ENCODE measurements at places on chromosomes 5 and 9.

DNA sequence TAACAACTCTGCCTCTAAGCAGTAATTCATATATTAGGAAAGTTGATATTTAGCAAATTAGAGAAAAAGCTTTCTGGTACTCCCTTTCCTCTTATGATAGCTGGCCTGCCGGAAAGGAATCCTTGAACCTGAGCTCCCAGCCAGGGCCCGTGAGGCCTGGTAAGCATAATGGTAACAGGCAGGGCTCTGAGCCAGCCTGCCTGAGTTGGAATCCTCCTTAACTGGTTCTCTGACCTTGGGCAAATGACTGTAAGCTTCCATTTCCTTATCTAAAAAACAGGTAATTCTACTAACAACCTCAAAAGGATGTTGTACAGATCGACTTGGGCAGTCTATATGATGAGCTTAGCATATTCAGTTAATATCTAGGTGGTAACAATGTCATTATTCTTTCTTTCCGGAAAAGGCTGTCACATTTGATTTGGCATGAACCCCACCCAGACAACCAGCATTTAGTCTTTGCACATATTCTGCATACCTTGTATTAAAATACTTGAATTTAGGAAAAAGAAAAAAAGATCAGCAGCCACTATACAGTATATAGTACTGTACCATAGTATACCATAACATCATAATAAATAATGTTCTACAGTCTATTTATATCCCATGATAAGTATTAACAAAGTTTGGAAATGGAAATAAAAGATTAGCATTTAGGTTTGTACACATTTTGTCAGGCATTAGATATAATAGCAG lies 55.7 kb upstream of the MAP3K1 start:
- DNase-seq, result no peak

GRCh38 chr9:131019388-131020239 lies 10.6 kb downstream of the LAMC3 start:
- DNase-seq, result no peak

GRCh38 chr5:107203243-107203642 lies 467.5 kb downstream of the EFNA5 start:
- DNase-seq, result no peak

- DNase-seq, result no peak
These were observed 41.4 kb downstream of the LIFR start for GRCh38 chr5:38515092-38515491.

GRCh38 chr5:125198270-125198974 lies 452.0 kb upstream of the ZNF608 start:
- no peak for DNase-seq

- no peak for DNase-seq
These were observed 33.6 kb downstream of the SEC61B start for GRCh38 chr9:99255651-99256050.

DNA sequence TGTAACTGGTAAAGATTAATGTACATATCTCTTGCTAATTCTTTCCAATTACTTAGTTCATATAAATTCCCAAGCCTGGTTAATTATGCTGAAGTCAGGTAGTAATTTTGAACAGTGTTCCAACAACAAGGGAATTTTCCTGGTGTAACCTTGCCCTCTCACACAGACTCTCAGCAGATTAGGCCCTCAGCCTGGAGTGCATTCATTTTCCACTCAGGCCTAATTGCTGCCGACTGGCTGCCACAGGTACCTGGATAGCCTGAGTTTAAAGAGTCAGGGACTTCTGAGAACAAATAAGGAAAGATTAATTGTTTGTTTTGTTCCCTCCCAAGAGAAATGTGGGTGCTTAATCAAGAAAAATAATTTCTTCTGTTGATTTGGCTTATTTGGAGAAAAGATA lies 71.4 kb downstream of the PPIC start:
- no peak for DNase-seq

- DNase-seq, result no peak
These were observed 147.0 kb downstream of the CSNK1G3 start for GRCh38 chr5:123659011-123659410.

DNA sequence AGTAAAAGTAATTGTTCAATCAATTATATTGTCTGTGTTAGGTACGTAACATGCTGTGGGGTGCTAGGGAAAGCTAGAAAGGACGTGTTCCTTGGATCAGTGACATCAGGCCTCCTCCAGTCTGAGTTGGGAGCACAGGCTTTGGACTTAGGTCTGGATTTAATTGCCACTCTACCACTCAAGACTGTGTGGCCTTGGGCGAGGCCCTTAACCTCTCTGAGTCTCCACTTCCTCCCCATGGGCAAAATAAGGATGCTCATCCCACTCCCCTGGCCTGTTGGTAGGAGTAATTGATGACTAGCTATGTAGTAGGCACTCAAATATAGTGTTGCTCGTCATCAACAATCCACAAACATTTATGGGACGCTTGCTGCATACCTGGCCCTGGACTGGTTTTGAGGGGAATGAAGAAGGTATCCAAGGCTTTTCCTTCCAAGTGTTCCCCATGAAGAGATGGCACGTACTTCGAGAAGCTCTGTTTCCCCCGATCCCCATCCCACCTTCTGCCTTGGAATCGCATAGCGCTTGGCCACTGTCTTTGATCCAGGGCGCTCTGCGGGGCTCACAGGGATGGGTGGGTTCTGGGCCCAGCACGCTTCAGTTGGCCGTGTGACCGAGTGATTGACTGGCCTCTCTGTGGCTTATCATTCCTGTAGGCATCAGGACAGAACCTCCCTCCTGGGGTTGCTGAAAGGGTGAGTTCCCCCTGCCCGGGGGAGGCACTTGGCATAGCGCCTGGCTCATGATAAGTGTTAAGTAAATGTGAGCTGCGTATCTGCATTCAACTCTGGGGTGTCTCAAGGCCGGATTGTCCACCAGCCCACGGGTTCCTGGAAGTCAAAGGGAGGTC lies 8.1 kb downstream of the FGF18 start:
- DNase-seq, result no peak

- DNase-seq, result peak; percentile 90
These were observed 30.8 kb downstream of the CD180 start for GRCh38 chr5:67165526-67166459.

- DNase-seq, result no peak
These were observed 113.3 kb downstream of the MTREX start for GRCh38 chr5:55421074-55421529.

DNA sequence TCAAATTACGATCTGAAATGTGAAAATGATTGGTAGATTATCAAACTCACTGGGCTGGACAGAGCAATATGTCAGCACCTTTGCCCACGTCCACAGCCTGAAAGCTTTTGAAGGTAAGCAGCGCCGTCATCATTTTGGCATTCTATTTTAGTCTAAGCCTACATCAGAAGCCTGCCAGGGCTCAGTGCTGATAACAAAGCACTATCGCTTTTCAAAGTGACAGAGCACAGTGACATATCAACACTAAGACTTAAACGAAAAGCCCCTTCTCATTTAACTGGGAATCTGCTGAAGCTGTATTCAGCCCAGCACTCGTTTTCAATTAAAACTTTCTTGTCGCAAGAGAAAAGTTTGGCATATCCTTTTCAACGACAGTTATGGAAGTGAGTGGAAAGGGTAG lies 1076.3 kb downstream of the PTPRD start:
- no peak for DNase-seq

DNA sequence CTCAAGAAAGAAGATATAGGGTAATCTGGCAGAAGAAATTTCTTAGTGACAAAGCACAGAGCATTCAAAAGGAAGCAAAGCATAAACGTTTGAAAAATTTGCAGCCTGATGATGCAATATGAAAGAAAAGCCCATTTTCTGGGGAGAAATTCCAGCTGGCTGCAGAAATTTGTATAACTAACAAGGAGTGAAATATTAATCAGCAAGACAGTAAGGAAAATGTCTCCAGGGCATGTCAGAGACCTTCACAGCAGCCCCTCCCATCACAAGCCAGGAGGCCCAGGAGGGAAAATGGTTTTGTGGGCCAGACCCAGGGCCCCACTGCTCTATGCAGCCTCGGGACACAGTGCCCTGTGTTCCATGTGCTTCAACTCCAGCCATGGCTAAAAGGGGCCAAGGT lies 359.4 kb downstream of the HINT1 start:
- no peak for DNase-seq

DNA sequence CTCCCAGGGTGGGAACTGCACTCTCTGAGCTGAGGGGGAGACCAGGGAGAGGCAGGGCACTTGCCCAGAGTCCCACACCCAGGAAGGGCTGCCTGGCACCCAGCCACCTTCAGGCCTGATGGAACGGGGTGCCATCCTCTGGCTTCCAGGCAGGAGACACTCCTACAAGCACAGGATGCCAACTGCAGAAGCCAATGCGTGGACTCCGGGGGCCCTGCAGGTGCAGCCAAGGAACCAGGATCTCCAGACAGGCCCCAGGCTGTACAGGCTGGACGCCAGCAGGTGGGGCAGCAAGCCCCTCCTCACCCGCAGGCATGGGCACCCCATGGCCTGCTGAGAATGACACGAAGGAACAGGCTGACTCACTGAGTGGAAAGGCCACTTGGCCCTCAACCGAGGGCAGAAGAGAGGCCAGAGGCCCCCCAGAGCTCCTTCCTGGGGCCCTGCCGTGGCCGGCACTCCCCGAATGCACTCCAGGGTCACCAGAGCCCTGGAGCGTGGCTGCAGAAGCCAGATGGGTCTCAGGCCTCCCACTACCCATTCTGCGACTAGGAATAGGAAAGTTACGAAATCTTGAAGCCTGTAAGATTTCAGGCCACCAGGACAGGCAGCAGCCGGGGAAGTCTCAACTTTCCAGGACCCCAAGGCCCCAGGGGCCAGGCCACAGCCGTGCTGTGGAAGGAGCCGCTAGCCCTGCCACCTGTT lies 15.7 kb downstream of the NACC2 start:
- no peak for DNase-seq

- DNase-seq, result no peak
These were observed 39.7 kb downstream of the NFX1 start for GRCh38 chr9:33329979-33330378.

GRCh38 chr5:115398719-115399118 lies 102.3 kb upstream of the CCDC112 start:
- no peak for DNase-seq

DNA sequence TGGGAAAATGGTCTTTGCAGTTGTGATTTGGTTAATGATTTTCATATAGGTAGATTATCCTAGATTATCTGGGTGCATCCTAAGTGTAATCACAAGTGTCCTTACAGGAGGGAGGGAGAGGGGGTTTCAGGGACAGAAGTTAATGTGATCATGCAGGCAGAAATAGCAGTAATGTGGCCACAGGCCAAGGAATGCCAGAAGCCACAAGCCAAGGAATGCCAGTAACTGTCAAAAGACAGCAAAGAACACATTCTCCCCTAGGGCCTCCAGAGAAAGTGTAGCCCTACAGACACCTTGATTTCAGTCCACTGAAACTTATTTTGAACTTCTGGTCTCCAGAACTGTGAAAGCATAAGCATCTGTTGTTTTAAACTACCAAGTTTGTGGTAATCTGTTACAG lies 2074.5 kb downstream of the MAT2B start:
- DNase-seq, result no peak

DNA sequence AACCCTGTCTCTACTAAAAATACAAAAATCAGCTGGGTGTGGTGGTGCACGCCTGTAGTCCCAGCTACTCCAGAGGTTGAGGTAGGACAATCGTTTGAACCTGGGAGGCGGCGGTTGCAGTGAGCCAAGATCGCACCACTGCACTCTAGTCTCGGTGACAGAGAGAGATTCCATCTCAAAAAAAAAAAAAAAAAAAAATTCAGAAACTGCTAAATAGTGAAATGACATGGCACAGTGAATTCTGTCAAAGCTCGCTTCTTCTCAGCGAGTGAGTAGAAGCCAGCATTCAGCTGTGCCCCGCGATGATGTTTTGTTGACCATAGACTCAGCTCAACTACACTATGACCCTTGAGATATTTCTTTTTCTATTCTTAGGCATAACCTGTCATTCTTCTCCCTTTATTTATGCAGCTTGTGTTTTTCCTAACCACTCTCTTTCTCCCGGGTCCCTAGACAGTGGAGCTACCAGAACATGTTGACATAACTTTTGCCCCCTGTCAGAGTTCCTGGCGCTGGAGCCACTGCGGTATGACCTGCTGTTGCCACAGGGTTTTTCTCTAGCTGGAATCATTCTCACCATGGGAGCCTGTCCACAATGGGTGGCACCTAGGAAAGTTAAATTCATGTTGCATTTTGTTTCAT lies 13.5 kb upstream of the IQGAP2 start:
- no peak for DNase-seq

GRCh38 chr9:34409154-34409553 lies 32.5 kb upstream of the MYORG start:
- DNase-seq, result no peak

DNA sequence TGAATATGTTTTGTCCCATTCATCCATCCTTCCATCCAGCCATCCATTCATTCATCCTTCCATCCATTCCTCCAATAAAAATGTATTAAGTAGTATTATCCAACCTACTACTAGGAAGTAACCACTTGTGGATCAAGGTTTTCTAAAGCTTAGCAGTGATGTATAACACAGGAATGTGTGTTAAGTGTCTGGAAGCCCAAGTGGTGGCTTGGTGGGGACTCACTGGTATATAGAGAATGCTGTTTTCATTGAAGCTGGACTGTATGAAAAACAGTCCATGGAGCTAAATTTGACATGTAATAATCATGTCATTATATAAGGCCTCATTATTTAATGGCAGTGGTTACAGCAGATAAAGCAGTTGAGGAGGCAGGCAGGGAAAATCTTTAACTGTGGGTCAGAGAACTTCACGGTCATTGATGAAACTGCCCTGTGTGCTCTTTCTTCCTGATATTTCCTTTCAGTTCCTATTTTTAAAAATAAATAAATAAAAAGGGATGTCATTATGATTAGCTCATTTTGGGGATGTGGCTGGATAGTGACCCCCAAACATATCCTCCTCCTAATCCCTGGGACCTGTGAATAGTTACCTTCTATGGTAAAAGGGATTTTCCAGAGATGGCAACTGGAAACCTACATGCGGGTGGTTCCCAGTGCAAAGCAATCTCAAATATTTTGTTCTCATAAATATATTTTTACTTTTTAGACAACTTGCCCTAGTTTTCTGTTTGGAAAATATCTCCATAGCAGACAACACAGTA lies 82.3 kb downstream of the DAPK1 start:
- no peak for DNase-seq

DNA sequence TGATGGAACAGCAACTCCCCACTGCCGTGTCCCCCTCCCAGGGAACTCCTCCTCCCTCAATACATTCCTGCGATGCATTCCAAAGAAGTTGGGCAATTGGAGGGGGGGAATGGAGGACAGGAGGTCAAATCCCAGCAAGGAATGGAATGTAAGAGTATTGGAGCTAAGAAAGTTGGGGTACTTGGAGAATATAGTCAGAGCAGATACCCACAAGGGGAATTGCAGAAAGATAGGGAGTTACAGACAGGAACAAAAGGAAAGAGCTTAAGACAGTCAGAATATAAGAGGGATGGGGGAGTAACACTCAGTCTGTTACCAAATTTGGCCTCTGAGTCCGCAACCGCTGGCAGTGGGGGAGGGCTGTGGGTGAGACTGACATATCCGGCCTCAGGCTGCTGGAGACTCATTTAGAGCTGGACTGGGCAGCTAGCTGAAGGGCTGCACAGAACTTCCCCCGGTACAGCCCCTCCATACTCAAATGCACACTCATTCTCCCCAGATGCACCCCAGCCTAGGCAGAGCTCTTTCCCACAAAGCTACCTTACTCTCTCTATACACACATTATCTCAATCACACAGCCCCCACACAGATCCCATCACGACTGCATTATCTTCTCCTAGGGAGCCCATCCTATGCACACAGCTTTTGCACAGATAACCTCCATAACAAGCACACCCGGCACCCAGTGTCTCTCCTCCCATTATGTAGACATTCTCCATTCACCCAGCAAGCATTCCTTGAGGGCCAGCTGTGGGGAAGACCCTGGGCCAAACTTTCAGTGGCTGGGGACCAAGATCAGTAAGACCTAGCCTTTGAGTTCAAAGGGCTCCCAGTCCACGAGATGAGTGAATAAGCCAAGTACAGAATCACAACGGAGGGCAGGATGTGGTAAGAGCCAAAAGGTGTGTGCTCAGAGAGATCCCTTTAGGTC lies 3.7 kb downstream of the TLN1 start:
- DNase-seq, result peak; percentile 46

- no peak for DNase-seq
These were observed 52.4 kb upstream of the SHISAL2B start for GRCh38 chr5:64637837-64638443.
